Left cardiac atrium (tissue), 4 donors: ENCODE measurements at places on chromosomes 12 and 14. TPM values are rescaled to one million over a fixed set of nuclear protein-coding genes. Genes with fewer than 3 reads are reported as not detected.

DNA sequence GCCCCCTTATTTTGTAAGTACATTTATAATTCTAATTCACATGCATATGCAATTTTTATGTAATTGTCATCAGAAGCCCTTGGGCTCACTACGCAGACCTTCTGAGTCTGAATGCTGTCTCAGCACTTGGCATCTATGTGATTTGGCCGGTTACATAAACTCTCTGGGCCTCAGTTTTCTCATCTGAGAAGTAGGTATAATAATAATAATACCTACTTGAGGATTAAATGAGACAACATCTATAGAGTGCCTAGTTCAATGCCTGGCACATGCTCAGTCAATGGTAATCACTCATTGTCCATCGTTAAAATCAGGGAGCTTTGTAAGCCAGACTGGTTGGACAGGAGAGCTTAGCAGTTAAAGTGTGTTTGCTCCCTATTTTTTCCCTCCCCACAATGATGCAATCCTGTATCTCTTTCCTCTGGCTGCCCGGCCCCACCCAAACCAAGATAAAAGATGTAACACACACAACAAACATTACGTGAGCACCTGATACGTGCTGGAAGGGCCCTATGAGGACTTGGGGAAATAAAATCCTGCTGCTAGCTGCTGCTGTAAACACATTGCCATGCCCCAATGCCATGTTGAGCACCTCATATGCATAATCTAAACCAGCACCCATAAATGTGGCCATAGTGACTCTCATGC lies 235.0 kb downstream of the CRADD start:
- no peak for DNase-seq

DNA sequence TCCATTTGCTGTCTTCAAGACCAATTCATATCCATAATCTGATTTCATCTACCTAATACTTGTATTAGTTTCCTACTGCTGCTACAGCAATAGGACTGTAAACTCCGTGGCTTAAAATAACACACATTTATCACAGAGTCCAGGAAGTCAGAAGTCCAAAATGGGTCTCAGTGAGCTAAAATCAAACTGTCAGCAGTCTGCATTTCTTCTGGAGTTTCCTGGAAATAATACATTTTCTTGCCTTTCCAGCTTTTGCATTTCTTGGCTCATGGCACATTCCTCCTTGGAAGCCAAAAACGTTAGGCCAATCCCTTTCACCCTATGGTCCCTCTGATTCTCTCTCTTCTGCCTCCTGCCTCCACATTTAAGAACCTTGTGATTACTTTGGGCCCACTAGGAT lies 239.8 kb downstream of the PRKD1 start:
- DNase-seq = no peak

- DNase-seq = no peak
Measured at GRCh38 chr14:94009767-94010166, 12.7 kb downstream of the CCDC197 start.

DNA sequence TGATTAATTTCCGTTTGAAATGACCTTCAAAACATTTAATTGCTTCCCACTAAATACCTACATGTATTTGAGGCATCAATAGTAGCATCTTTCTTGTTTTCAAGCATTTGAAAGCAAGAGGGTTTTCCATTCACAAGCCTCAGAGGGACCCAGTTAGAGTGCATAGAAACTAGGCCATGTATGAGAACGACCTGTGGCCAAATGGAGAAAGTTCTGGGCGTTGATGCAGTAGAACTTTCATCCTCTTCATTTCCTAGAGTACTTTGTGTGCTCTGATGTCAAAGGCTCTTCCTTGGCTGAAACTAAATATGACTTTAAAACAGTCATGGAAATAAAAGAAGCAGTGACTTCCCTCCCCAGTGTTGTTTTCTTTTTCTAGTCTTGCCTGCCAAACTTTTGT lies 944 bp upstream of the DHRS7 start:
- no peak for DNase-seq

DNA sequence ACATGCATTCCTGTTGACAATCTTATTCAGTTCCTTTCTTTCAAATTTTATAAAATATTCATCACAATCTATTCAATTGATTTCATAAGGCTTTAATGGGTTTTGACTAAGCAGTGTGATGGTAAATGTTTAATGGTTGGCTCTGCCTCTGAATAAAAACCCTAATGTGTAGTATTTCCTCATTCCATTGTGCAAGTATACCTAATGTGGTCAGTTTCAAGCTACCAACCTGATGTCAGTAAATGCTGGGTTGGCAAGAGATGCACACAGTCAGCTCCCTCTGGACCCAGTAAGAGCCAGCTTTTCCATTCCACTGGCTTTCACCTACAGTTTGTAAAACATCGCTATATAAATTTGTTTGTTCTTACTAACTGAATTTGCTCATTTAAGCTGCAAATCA lies 53.9 kb downstream of the METTL25 start:
- no peak for DNase-seq

Gene CCDC175
- not detected for total RNA-seq

Gene MED6
- 16.7 TPM for total RNA-seq

Gene OSBPL8
- total RNA-seq = 34.5 TPM

Gene LPAR5
- 1.8 TPM for total RNA-seq

Gene RASSF8
- 81.4 TPM for total RNA-seq

Gene SDSL
- 7.0 TPM for total RNA-seq

Gene LGALS3
- 159 TPM for total RNA-seq

Gene WNT5B
- 1.8 TPM for total RNA-seq
